ENCODE measurements at places on chromosomes 2 and 18.

DNA sequence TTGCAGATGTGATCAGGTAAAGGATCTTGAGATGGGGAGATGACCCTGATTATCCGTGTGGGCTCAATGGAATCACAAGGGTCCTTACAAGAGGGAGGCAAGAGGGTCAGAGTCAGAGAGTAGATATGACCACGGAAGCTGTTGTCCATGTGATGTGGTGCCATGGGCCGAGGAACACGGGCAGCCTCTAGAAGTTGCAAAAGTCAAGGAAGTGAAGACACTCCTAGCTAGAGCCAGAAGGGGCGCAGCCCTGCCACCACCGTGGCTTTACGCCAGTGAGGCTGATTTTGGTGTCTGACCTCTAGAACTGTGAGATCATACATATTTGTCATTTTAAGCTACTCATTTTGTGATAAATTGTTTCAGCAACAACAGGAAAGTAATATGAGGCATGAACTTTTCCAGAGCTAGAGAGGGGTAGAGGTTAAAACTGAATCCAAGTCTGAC is 114.4 kb downstream of the CAPN13 start:
- DNase-seq, result no peak

GRCh38 chr18:51370996-51371395 is 173.5 kb upstream of the MEX3C start:
- no peak for DNase-seq

- no peak for DNase-seq
Observed at GRCh38 chr2:96775160-96775559, 14.5 kb downstream of the CNNM4 start.

DNA sequence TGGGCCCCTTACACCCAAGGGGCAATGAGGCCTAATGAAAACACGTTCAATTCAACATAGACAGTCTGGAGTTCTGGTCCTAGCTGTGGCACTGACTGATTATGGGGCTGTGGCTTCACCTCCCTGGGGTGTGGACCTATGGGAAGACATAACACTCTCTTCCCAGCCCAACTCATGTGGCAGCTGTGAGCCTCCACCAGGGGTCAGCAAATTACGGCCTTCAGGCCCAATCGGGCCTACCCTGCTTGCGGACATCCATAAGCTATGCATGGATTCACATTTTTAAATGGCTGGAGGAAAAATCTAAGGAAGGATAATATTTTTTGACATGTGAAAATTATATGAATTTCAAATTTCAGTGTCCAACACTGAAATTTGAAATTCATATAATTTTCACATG is 101.3 kb downstream of the LOXHD1 start:
- peak; percentile 10 for DNase-seq

GRCh38 chr2:106010818-106011355 is 183.2 kb downstream of the UXS1 start:
- DNase-seq, result no peak

- no peak for DNase-seq
Observed at GRCh38 chr2:24404491-24404921, 44.2 kb upstream of the ITSN2 start.

- DNase-seq, result peak; percentile 34
Observed at GRCh38 chr2:231680992-231681852, 27.1 kb upstream of the PTMA start.

GRCh38 chr2:114754907-114755563 is 312.6 kb downstream of the DPP10 start:
- no peak for DNase-seq

GRCh38 chr2:150232871-150233270 is 254.6 kb downstream of the RND3 start:
- DNase-seq, result no peak

- peak; percentile 93 for DNase-seq
Observed at GRCh38 chr2:181810823-181811695, 80.5 kb upstream of the ITPRID2 start.

DNA sequence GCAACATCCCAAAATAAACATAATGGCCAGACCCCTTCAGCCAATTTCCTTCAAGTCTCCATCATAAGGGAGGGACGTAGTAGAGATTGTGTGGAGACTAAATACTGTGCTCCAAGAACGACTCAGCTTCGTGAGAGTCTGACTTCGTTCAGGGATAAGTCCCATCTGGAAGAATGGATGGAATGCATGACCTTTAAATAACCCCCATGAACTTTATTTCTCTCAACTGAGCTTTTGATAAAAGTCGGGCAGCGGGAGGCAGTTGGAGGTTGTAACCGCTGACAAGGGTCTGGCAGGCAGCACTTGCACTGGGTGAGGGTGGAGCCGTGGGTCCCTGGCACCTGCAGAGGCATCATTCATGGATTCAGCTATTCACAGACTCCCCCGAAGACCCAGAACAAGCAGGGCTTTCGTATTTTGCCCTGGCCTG is 115.9 kb downstream of the ZFP36L2 start:
- no peak for DNase-seq

GRCh38 chr18:923144-923866 is 18.6 kb downstream of the ADCYAP1 start:
- DNase-seq, result no peak

DNA sequence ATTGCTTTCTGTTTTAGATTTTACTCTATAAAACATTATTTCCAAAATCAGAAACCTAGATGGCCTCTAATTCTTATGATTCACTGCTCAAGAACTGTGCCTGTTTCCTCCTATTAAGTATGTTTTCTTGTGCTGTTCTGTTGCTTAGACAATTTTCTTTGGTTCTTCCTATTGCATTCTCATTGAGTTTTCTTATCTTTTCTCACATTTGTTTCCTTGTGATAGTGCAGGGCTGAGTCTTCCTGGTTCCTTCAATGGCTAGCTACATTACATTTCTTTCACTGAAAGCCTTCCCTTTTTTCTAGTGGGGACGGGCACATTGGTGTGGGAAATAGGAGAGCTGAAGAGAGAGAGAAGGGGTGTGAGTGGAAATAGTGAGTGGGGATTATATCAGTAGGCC is 183.4 kb downstream of the CALCRL start:
- no peak for DNase-seq

- DNase-seq, result no peak
Observed at GRCh38 chr2:30636311-30636710, 170.9 kb downstream of the CAPN13 start.

DNA sequence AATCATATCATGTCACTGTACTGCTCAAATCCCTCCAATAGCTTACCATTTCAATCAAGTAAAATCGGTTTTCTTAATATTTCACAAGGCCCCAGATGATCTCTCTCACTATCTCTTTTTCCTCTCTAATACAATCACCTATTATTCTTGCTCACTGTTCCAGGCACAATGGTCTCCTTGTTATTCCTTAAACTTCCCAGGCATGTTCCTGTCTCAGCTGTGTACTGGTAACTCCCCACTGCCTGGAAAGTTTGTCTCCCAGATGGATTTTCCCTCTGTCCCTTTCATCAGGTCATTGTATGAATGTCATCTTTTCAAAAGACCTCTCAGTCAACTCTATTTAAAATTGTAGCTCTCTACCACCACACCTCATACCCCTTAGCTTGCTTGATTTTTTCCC is 30.7 kb upstream of the FANCL start:
- DNase-seq, result no peak

DNA sequence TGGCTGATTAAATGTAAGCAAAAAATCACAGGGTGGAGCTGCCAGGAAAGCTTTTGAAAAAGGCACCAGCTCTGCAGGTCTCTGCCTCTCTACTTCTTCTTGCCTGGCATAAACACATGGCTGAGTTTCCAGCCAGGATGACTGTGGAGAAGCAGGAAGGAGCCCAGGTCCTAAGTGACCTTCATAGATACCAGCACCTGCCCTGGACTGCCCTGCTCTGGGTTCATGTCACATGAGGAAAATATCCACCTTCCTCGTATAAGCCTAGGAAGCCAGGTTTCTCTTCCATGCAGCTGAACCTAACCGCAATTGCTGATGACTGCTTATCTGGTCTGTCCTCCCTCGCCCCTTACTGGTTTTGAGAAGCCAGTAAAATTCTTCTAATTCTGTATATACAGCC is 47.8 kb upstream of the CREB1 start:
- no peak for DNase-seq

DNA sequence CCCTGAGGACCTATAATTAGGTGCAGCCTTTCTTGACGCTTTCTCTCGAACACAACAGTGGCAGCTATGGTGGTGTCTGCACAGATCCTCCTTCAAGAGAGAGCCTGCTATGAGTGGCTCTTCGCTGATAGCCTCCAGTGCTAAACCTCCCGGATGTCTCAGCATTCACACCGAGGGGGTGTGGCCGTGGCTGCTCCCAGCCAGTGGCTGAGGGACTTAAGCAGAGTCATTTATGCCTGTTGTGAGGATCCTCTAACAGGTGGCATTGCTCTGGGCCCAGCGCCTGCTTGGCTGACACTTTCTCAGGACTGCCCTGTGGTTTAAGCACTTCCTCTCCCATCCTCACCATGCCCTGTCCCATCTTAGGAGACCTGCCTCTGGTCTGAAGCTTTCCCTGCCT is 592.0 kb upstream of the LRRTM1 start:
- DNase-seq, result no peak

DNA sequence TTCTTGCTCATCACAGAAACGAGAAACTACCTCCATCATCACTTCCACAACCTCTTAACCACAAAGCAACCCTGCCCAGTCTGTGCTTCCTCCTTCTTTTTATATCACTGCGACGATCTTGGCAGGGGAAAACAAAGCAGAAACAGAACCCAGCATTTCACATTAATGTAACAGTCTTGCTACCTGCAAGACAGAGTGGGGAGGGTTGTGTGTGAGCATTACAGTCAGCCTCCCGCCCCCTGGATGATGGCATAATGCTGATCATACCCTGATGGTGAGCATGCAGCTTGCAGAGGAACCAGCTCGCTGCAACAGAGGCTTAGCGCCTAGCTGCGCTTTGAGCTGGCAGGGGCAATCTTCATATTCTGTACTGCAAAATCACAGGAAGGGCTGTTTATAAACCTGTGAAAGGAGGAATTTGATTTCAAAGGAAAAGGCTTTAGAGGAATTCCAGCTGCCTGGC is 376.1 kb downstream of the IRS1 start:
- peak; percentile 88 for DNase-seq

DNA sequence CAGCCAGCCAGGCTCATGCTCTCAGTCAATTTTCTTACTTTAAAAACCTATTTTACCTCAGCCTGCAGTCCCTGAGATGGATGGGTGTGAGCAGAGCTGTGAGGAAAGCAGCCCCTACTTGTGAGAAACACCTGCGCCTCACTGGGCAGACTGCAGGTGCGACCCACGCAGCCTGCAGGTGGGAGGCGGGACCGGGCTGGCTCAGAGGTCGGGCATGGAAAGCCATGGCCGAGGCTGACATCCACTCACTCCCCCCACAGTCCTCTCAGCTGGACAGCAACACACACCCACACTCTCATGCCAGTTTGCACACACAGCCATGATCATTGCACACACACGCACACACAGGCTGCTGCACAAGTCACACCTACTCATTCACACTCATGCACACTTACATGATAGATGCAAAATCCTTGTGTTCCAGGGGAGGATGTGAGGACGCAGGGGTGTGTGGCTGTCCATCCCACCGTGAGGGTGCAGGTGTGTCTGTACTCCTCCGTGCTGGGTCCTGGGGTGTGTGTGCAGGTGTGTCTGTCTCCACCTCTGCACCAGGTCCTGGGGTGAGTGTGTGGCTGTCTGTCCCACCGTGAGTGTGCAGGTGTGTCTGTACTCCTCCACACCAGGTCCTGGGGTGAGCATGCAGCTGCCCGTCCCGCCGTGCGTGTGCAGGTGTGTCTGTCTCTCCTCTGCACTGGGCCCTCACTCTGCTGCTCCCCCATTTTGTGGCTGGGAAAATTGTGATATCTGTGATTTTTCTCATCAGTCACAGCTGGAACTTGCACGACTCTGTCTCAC is 166.5 kb downstream of the RTP5 start:
- DNase-seq, result no peak

DNA sequence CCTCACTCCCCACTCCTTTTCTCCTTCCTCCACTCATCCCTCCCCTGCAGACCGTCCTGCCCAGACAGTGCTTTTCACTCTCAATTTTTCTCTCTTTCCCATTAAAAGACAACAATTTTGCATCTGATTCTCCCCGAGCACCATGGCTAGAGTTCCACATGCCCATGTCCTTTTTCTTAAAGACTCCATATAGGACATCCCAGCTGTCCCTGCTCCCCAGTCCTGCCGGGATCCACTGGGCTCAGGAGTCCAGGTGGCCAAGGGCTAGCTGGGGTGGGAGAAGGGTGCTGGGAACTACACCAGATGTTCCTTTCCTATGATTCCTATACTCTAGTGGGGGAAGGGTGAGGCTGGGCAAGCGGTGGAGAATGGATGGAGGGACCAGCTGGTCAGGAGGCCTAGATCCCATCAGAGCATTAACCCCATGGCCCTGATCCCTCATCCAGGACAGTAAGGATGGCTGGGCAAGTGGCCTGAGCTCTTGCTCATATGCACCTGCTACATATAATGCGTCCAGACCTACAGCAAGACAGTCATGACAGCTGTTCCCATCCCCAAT is 52.8 kb upstream of the RMDN2 start:
- no peak for DNase-seq

DNA sequence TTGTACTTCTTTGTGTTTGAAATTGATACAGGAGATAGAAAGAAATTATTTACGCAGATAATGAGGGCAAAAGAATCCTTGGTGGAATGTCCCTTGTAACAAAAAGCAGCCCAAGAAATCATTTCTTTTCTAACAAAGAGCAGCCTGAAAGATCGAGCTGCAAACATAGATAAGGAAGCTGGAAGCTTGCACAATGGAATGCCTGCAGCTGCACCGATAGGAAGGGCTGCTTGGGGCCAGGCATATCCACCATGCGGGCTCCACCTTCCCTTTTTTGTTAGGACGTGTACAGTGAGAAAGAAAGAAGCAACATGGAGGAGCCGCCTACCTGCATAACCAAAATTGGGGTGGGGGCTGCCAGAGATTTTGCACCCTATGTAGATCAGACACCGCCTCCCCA is 568.7 kb downstream of the METTL4 start:
- DNase-seq, result no peak

GRCh38 chr2:144498277-144498676 is 21.6 kb downstream of the ZEB2 start:
- DNase-seq, result no peak

GRCh38 chr2:204477358-204477950 is 67.8 kb upstream of the PARD3B start:
- no peak for DNase-seq

GRCh38 chr2:45224993-45225380 is 215.7 kb upstream of the SIX2 start:
- DNase-seq, result no peak

GRCh38 chr18:1751249-1751648 is 820.1 kb downstream of the METTL4 start:
- DNase-seq, result no peak

DNA sequence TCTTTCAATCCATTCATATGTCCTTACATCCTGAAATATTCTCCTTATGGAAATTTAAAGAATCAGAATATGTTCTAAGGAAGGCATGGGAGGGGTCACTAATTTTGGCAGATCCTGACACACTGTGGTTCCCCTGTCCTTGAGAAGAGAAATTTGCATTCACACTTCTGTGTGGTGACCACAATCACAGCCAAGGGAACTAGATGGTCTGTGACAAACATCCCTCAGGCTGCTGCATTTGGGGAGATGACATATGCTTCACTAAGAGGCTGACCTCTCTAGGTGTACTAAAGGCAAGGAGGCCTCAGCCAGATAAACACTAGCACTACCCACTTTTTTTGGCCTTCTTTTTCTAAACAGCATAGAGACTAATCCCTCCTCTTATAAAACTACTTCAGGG is 129.6 kb downstream of the MREG start:
- no peak for DNase-seq

GRCh38 chr18:50218432-50219197 is 23.7 kb upstream of the MYO5B start:
- peak; percentile 32 for DNase-seq

GRCh38 chr2:48220501-48220900 is 309.5 kb upstream of the STON1 start:
- peak; percentile 83 for DNase-seq

- DNase-seq, result no peak
Observed at GRCh38 chr2:89844221-89844943, 1152.9 kb downstream of the RPIA start.
